ENCODE measurements at places on chromosomes 2 and 18. TPM values are rescaled to one million over a fixed set of nuclear protein-coding genes. Genes with fewer than 3 reads are reported as not detected.

Gene LBX2
- 0.97 TPM for total RNA-seq

Gene HS1BP3
- total RNA-seq, result 27.8 TPM

Gene LHCGR
- not detected for total RNA-seq

Gene ITGA6
- total RNA-seq, result 0.17 TPM

Gene STK36
- 41.3 TPM for total RNA-seq

Gene CNDP2
- total RNA-seq, result 196 TPM

Gene HOXD12
- not detected for total RNA-seq

Gene CDKL4
- 0.63 TPM for total RNA-seq

Gene TGFA
- not detected for total RNA-seq

Gene PELI1
- 115 TPM for total RNA-seq

Gene ZSWIM2
- total RNA-seq, result not detected

Gene CDH19
- total RNA-seq, result not detected

Gene MOGAT1
- not detected for total RNA-seq

Gene LYPD6
- total RNA-seq, result not detected

Gene PSTPIP2
- 1.00 TPM for total RNA-seq

Gene DBI
- total RNA-seq, result 40.3 TPM

Gene TBR1
- total RNA-seq, result not detected

Gene SLC4A5
- 9.7 TPM for total RNA-seq

Gene IL1B
- 0.20 TPM for total RNA-seq

Gene SIGLEC15
- not detected for total RNA-seq

Gene CRYGB
- total RNA-seq, result not detected

Gene PROKR1
- total RNA-seq, result not detected

Gene LAPTM4A
- 70.1 TPM for total RNA-seq

Gene ATOH8
- total RNA-seq, result not detected

Gene STARD7
- 133 TPM for total RNA-seq

Gene NCK2
- 71.6 TPM for total RNA-seq

Gene HNRNPLL
- 5.8 TPM for total RNA-seq

Gene KRCC1
- 27.1 TPM for total RNA-seq

Gene MALT1
- 95.6 TPM for total RNA-seq

Gene MYL12B
- 127 TPM for total RNA-seq

Gene SLC5A6
- 46.1 TPM for total RNA-seq

Gene CARF
- total RNA-seq, result 27.5 TPM

Gene PLCD4
- not detected for total RNA-seq

Gene DSC3
- total RNA-seq, result not detected

Gene GPR35
- 1.8 TPM for total RNA-seq

Gene CTLA4
- total RNA-seq, result 1.1 TPM

Gene GCKR
- not detected for total RNA-seq

Gene POTEC
- not detected for total RNA-seq

Gene NDC80
- 3.9 TPM for total RNA-seq

Gene PPP1R1C
- total RNA-seq, result not detected

Measured in B cell (primary cell).